ENCODE measurements at places on chromosomes 4 and X. TPM values are rescaled to one million over a fixed set of nuclear protein-coding genes. Genes with fewer than 3 reads are reported as not detected.
A peak's percentile ranks its signal among the peaks of the same experiment; 100 is the strongest.

- no peaks in the 10 kb centered on the region for H3K36me3 ChIP-seq
- DNase-seq, result no peak
- H3K27ac ChIP-seq, result no peak overlapping the region
- H3K27me3 ChIP-seq, result peaks cover 7% of the 10 kb centered on the region
Measured at GRCh38 chrX:21374994-21375707, 933 bp downstream of the CNKSR2 start.

DNA sequence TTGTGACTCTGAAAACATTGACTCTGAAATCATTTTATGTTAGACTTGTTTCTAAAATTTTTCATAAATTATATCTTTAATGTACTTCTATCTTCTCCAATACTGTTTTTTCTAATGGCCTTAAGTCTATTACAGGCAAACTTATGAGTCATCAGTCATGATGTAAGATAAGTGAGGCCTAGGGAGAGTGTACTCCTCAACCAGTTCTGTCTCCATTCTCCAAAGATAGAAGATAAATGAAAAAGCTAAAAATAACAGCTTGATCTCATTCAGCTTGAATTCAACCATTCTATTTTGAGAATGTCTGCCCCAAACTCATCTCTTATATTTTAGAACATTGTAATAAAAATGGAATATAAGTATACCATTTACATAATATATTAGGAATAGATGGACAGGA is 34.5 kb downstream of the STBD1 start:
- H3K36me3 ChIP-seq, result no peaks in the 10 kb centered on the region
- H3K27me3 ChIP-seq, result peaks cover 5% of the 10 kb centered on the region
- no peak overlapping the region for H3K27ac ChIP-seq
- H3K4me1 ChIP-seq, result no peaks in the 10 kb centered on the region
- peak; percentile 86 for DNase-seq

GRCh38 chr4:30028826-30029225 is 691.3 kb upstream of the PCDH7 start:
- H3K36me3 ChIP-seq, result no peaks in the 10 kb centered on the region
- no peaks in the 10 kb centered on the region for H3K27me3 ChIP-seq

The VEGFC gene
- total RNA-seq, result 24.2 TPM

DNA sequence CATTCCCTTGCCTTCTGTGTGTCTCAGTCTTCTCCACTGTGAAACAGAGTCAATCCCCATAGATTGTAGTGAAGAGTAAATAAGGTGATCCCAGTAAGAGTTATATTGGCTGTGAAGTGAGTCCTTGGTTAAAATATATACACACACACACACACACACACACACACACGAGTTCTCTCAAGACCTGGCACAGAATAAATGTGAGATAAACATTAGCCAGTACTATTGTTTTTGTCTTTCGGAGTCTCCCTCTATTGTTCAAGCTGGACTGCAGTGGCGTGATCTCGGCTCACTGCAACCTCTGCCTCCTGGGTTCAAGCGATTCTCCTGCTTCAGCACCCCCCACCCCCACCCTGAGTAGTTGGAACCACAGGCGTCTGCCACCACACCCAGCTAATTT is 44.8 kb upstream of the FAM156A start:
- peaks cover 2% of the 10 kb centered on the region for H3K27me3 ChIP-seq
- H3K4me3 ChIP-seq, result no peak overlapping the region
- no peaks in the 10 kb centered on the region for H3K36me3 ChIP-seq

GRCh38 chr4:39745920-39746319 is 48.0 kb downstream of the UBE2K start:
- H3K4me3 ChIP-seq, result no peak overlapping the region
- H3K27ac ChIP-seq, result no peak overlapping the region
- no peaks in the 10 kb centered on the region for H3K27me3 ChIP-seq
- H3K4me1 ChIP-seq, result no peaks in the 10 kb centered on the region

DNA sequence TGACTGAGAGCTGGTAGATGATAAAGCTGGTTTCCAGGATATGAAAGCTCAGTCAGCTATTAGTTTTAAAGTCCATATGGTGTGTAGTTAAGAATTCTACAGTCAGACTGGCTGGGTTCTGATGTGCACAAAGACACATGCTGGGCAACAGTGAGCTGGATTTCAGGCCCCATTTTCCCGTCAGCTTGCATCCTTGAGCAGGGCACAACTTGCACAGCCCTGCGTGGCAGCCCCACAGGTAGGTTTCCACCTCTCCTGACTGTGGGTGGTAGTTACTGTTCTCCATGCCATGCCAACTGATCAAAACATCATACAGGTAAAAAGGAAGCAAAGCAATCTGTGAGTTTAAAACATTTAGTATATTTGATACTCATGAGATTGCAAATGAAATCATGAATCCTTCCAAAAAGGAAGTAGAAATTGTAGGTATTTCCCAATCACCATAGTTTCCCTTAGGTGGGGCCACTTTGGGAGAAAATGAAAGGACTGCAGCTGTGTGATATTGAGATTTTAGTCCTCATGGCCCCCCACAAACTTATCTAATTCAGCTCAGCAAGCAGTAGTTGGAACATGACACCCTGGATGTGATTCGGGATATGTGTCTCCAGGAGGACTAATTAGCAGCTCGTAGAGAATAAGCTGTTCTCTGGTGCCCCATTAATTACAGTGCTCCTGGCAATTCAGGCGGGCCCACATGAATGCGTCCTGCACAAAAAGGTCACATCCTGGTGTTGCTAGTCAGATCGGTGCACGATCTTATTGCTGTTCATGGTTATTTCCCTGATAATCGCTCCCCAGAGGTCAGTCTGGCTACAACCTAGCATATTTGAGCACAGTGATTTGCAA is 42.4 kb upstream of the NOCT start:
- H3K27ac ChIP-seq, result no peak overlapping the region
- H3K36me3 ChIP-seq, result no peaks in the 10 kb centered on the region
- no peaks in the 10 kb centered on the region for H3K27me3 ChIP-seq
- no peaks in the 10 kb centered on the region for H3K4me1 ChIP-seq
- H3K4me3 ChIP-seq, result no peak overlapping the region
- no peak for DNase-seq

- H3K4me3 ChIP-seq, result no peak overlapping the region
- peaks cover 24% of the 10 kb centered on the region for H3K4me1 ChIP-seq
- no peak for DNase-seq
- no peaks in the 10 kb centered on the region for H3K27me3 ChIP-seq
- H3K27ac ChIP-seq, result no peak overlapping the region
- no peaks in the 10 kb centered on the region for H3K36me3 ChIP-seq
Measured at GRCh38 chr4:168592676-168593075, 95.8 kb downstream of the PALLD start.

GRCh38 chr4:125313497-125313896 is 1.3 kb upstream of the FAT4 start:
- peak; percentile 73 for DNase-seq
- H3K36me3 ChIP-seq, result no peaks in the 10 kb centered on the region
- H3K27me3 ChIP-seq, result peaks cover 2% of the 10 kb centered on the region
- H3K4me1 ChIP-seq, result peaks cover 21% of the 10 kb centered on the region

The CT45A5 gene
- total RNA-seq, result not detected

The TRIM60 gene
- total RNA-seq, result not detected

- no peak overlapping the region for H3K4me3 ChIP-seq
- H3K27ac ChIP-seq, result peak overlapping the region; percentile 36
Measured at GRCh38 chr4:87806520-87806919, 7.2 kb downstream of the IBSP start.

The CSTF2 gene
- 14.6 TPM for total RNA-seq

DNA sequence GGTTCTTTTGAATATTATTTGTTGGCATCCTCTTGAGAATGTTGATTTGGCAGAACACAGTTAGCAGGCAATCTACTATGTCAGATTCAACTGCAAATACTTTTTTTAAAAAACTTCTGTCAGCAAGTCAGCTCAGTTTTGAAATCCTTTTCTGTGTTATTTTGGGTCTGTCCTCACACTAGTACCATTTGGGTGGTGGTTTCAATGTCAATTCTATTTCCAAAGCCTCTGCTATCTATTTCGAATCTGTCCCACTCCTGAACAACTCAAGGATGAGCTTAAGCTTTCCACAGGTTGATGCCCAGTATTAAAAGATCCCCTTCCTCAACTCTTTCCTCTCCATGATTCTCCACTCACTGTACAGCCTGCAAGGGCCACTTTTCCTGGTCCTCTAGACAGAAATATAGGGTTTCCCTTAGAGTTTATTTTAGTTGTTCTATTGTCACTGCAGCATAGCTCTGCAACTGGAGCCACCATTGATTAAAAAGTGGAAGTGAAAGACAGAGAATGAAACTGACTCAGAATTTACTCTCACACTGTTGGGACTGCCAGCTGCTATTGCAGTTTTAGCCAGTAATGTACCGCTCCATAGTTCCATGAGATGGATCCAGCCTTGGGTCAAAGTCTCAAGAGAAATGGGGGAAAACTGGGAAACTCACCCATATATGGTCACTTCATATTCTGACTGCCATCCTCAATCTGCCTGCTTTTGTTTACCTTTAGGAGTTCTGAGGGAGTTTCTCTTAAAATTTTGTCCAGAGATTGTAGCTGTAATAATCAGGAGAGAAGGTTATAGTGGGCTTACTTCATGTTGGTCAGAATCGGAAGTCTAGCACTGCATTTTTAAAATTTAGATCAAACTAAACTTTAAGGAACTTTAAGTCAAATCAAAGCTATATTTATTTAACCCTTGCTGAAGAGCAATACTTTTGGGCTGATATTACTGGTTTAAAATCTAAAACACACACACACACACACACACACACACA is 14.6 kb downstream of the HDX start:
- no peak overlapping the region for H3K27ac ChIP-seq
- no peak for DNase-seq
- H3K4me3 ChIP-seq, result no peak overlapping the region

The PRR32 gene
- total RNA-seq, result not detected

- H3K4me1 ChIP-seq, result peaks cover 17% of the 10 kb centered on the region
- DNase-seq, result peak; percentile 61
- no peaks in the 10 kb centered on the region for H3K36me3 ChIP-seq
- H3K27me3 ChIP-seq, result no peaks in the 10 kb centered on the region
- H3K4me3 ChIP-seq, result no peak overlapping the region
Measured at GRCh38 chr4:113574636-113575103, 186.9 kb downstream of the CAMK2D start.

- peak within 1 kb of the TSS; percentile 54 for H3K4me3 ChIP-seq
- H3K27me3 ChIP-seq, result peaks cover 2% of the 10 kb centered on the region
- peaks cover 2% of the 10 kb centered on the region for H3K4me1 ChIP-seq
- no peak within 1 kb of the TSS for H3K27ac ChIP-seq
- no peaks in the 10 kb centered on the region for H3K36me3 ChIP-seq
Measured at GRCh38 chrX:3346501-3347259, at the start of gene MXRA5. Gene MXRA5 (minus strand): TSS chrX:3346652. CDS start chrX:3343833, 2,819 bp downstream.

The ENPEP gene
- 0.67 TPM for total RNA-seq

GRCh38 chr4:80171656-80172055 is 25.6 kb upstream of the PRDM8 start:
- no peaks in the 10 kb centered on the region for H3K36me3 ChIP-seq
- no peaks in the 10 kb centered on the region for H3K27me3 ChIP-seq
- H3K4me1 ChIP-seq, result peaks cover 19% of the 10 kb centered on the region
- H3K4me3 ChIP-seq, result no peak overlapping the region
- no peak for DNase-seq

The SUPT20HL2 gene
- not detected for total RNA-seq

DNA sequence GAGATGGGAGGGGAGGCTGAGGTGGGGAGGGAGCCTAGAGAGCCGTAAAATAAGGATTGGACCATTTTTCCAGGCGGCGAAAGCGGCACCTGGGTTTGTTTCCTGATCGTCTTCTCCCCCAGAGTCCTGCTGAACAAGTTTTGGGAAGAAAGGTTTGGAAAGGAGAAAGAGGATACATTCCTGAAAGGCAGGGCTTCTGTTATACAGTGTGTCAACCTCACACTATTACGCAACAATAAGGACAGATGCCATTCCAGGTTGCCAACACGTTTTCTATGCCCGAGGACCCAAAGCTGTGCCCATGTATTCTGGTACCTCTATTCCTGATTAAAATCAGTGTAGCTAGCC is 658 bp downstream of the SCOC start:
- peaks cover 15% of the 10 kb centered on the region for H3K4me1 ChIP-seq
- peak overlapping the region; percentile 90 for H3K4me3 ChIP-seq
- H3K27me3 ChIP-seq, result no peaks in the 10 kb centered on the region
- H3K27ac ChIP-seq, result peak overlapping the region; percentile 84
- DNase-seq, result no peak

DNA sequence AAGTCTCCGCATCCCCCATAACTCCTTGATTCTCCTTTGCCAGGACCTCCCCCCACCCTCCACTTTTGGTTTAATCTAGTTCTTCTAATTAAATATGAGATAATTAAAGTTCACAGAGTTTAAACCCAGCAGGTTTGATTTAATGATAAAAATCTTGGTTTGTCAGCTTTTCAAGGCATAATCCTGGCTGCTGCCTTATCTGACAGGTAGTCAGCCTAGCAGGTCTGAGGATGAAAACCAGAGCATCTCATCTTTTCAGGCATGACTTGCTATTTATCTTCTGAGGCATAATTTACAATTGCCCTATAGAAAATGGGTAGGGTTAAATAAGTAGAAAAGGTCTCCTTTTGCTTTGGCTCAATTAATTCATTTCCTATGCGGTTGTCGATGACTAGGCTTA is 591.2 kb downstream of the RPA4 start:
- H3K4me3 ChIP-seq, result no peak overlapping the region
- H3K27ac ChIP-seq, result no peak overlapping the region
- no peaks in the 10 kb centered on the region for H3K36me3 ChIP-seq
- H3K4me1 ChIP-seq, result no peaks in the 10 kb centered on the region
- no peaks in the 10 kb centered on the region for H3K27me3 ChIP-seq

DNA sequence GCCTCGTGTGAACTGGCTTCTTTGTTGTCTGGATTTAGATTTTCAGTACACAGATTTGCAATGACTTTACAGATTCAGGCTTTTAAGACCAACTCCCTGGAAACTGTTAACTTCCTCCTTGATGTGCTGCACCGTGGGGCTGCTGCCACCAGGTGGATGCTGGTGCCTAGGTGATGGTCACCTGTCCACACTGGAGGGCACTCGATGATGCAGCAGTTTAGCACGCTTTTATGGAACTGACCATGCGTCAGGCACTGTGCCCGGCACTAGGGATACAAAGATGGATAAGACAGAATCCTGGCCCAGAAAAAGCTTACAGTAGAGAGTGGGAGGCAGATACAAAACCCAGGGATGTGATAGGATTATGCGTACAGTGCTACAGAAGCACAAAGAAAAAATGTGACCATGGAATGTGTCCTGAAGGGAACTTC is 180.7 kb downstream of the CEP135 start:
- DNase-seq, result peak; percentile 31
- H3K4me1 ChIP-seq, result no peaks in the 10 kb centered on the region
- no peak overlapping the region for H3K4me3 ChIP-seq
- no peaks in the 10 kb centered on the region for H3K27me3 ChIP-seq
- H3K36me3 ChIP-seq, result no peaks in the 10 kb centered on the region
- H3K27ac ChIP-seq, result no peak overlapping the region

DNA sequence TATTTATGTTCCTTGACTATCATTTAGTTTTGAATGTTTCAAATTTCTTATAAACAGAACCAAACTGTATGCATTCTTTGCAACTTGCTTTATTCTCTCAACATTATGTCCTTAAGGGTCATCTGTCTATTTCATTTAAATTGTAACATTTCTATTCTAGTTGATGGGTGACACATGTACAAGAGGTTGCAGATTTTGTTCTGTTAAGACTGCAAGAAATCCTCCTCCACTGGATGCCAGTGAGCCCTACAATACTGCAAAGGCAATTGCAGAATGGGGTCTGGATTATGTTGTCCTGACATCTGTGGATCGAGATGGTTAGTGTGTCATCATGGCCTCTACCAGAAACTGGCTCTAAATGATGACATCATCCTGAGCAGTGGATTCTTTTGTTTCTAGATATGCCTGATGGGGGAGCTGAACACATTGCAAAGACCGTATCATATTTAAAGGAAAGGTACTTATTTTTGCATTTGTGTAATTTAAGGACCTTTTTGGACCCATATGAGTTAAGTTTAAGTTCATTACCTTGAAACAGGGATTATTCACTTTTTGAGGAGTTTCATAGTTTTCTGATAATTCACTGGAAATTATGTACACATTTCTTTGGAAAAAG is 6.1 kb downstream of the LIAS start:
- H3K27me3 ChIP-seq, result no peaks in the 10 kb centered on the region
- no peak overlapping the region for H3K4me3 ChIP-seq
- DNase-seq, result peak; percentile 81
- peak overlapping the region; percentile 74 for H3K27ac ChIP-seq
